ENCODE measurements at places on chromosomes 1 and 21. TPM values are rescaled to one million over a fixed set of nuclear protein-coding genes. Genes with fewer than 3 reads are reported as not detected.

- no peaks in the 10 kb centered on the region for H3K36me3 ChIP-seq
- H3K27me3 ChIP-seq: no peaks in the 10 kb centered on the region
- no peak overlapping the region for H3K4me3 ChIP-seq
- no peak overlapping the region for H3K27ac ChIP-seq
- H3K4me1 ChIP-seq: no peaks in the 10 kb centered on the region
These were observed 27.1 kb downstream of the FAM78B start for GRCh38 chr1:166139735-166140134.

GRCh38 chr21:45596704-45597318 is 46.7 kb upstream of the PCBP3 start:
- H3K27ac ChIP-seq: no peak overlapping the region
- DNase-seq: peak; percentile 85
- no peaks in the 10 kb centered on the region for H3K36me3 ChIP-seq
- H3K4me1 ChIP-seq: no peaks in the 10 kb centered on the region

DNA sequence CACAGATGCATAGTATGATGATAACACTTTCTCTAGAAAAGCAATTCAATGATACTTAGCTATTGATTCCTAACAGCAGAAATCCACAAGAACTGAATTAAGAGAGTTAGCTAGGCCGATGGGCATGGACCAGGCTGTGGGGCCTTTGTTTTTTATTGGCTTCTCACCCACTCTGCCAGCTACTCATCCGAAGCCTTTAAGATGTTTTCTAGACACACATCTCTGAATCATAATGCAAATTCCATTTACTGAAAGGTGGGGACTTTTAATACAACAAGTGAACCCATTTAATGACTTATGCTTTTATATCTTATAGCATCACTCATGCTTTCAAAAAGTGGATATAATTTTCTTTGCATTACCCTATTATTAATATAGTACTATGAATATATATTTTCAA is 170.2 kb downstream of the RUNX1 start:
- no peak overlapping the region for H3K27ac ChIP-seq
- peaks cover 5% of the 10 kb centered on the region for H3K4me1 ChIP-seq
- DNase-seq: no peak
- no peaks in the 10 kb centered on the region for H3K27me3 ChIP-seq
- no peak overlapping the region for H3K4me3 ChIP-seq
- H3K36me3 ChIP-seq: peaks cover 3% of the 10 kb centered on the region

DNA sequence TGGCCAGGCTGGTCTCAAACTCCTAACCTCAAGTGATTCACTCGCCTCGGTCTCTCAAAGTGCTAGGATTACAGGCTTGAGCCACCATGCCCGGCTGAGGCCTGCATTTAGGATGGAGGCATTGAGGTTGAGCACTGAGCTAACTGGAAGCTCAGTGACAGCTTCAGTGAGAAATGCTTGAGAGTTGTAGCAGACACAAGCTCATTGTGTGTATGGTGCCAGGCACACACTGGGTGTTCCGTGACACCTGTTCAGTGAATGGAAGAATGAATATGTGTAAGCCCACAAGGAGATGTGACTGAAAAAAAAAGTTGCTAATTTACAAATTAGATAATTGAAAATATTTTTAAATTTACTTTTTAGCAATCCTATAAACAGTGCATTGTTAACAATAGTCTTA is 21.8 kb downstream of the LURAP1 start:
- H3K4me3 ChIP-seq: no peak overlapping the region
- peaks cover 8% of the 10 kb centered on the region for H3K4me1 ChIP-seq
- H3K27ac ChIP-seq: no peak overlapping the region
- no peaks in the 10 kb centered on the region for H3K36me3 ChIP-seq
- H3K27me3 ChIP-seq: no peaks in the 10 kb centered on the region
- no peak for DNase-seq

GRCh38 chr1:45508295-45509151 is 8.4 kb downstream of the MMACHC start:
- H3K27ac ChIP-seq: peak overlapping the region; percentile 28
- no peak overlapping the region for H3K4me3 ChIP-seq
- no peak for DNase-seq
- peaks cover 13% of the 10 kb centered on the region for H3K36me3 ChIP-seq

Gene NCAM2
- total RNA-seq: 5.3 TPM

Gene SLC35F3
- total RNA-seq: 0.49 TPM

Gene CATSPERE
- 1.4 TPM for total RNA-seq

Gene LIN28A
- total RNA-seq: not detected

All from sigmoid colon (tissue), 7 donors.